ENCODE measurements at places on chromosomes 12 and 14.

- no peak for DNase-seq
Measured at GRCh38 chr14:64778104-64778754, 74.0 kb downstream of the PLEKHG3 start.

DNA sequence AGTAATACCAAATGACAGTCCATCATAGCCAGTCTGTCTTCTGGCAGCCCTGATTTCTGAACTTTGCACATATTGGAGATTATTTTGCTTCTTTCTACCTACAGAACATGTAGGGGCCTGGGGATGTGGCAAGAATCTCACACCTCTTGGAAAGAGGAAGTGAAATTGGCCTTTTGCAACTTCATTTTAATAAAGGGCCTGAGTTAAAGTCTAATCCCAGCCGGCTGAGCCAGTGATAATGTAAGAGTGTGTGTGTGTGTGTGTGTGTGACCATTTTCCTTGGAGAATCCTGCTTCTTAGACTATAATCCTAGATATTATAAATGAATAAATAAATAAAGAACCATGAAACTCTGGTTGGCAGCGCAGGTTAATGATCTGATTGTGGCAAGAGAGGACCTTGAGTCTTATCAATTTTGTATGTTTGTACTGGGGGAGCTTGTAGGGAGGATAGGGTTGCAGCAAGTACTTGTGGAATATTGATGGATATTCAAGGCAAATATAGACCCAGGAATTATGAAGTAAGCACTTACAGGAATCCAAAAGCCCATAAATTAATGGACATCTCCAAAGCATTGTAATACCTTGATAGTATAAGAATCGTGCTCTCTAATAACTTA lies 233.2 kb upstream of the AMIGO2 start:
- DNase-seq: no peak

GRCh38 chr12:32502693-32503502 lies 103.5 kb downstream of the FGD4 start:
- no peak for DNase-seq

DNA sequence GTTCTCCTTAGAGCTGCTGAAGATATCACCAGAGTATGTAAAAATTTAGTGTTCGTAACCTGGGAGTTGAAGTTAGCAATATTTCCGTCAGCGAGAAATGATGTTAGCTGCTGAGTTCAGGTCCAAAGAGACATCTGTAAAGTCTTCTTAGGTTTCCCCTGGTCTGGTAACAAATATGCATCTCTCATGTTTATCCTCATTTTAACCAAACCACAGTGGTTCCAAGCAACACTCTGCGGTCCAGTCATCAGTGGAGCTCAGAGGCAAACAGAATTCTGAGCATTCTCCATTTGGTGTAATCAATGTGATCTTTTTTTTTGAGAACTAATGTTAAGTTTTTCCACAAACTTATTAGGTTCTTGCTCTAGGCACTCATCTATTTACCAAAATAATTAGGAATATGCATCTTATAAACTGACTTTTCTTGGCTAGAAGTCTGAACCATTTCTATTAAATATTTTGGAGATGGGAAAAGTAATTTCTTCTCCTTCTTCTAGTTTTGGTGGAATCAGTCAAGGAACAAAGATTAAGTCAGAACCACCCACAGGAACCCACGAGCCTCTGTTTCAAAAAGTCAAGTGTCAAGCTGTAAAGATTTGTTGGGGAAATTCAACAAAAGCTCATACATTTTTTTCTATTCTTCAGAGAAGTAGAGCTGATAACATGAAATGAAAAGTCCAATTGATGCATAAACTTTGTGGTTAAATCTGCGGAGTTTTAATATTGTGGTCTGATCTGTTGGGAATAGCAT lies 64.7 kb downstream of the IFNG start:
- DNase-seq: no peak

DNA sequence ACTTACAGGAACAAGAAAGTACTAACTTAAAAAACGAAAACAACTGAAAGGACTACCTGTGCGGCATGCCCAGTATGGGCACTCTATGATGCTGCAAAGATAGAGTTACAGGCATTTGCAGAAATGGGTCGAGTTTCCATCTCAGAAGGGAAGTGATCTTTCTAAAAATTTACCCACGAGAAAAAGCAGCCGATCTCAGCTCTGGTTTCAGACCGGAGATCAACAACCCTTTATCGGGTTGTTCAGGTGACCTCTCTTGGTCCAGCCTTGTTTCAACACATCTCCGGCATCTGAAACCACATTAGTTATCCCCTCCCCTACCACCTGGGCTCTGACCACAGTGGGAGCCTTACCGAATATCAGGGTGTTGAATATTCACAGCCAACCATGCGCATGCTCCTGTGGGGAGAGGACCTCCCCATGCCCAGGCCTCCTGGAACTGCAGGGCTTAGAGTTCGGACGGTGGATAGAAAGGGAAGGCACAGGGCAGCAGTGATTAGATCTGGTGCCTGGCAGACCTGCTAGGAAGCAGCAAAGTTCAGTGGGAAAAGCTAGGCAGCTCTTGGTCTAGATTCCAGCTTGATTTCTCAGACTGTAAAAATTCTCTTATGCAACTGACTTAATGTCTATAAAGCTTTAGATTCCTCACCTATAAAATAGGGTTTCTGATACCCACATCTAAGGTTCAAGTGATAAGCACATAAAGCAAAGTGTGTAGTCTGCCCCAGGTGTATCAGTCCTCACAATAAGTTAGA lies 906.0 kb downstream of the VRK1 start:
- no peak for DNase-seq

DNA sequence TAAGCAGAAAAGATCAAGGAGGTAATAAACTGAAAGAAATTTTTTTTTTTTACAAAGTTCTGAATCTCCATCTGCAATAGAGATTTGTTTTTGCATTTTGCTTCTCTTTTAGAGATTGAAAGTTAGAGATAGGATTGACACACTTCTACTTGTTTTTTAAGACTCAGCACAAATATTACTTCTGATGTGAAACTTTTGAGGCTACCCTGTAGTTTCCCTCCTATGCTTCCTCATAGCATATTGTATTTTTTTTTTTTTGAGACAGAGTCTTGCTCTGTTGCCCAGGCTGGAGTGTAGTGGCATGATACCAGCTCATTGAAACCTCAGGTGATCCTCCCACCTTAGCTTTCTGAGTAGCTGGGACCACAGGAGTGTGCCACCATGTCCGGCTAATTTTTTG lies 32.1 kb upstream of the SGPP1 start:
- DNase-seq: no peak

GRCh38 chr14:74500417-74501134 lies 7.0 kb downstream of the ISCA2 start:
- no peak for DNase-seq

DNA sequence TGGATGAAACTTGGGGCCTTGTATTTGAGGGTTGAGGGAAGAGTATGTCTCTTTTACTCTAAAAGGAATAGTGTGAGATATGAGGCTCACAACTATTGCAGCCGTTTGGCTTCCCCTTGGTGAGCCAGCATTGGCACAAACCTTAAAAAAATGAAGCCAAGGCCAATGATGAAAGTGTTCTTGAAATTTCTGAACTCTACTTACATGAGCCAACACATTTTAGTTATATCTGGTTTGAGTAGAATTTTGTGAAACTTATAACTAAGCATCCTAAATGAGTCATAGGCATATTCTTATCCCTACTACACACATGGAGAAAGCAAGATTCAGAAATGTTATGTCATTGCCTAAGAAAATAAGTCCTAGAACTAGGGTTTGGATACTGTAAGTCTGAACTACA lies 55.3 kb upstream of the ACSS3 start:
- no peak for DNase-seq

GRCh38 chr12:127411166-127411915 lies 855.6 kb upstream of the TMEM132C start:
- DNase-seq: no peak

- DNase-seq: no peak
Measured at GRCh38 chr12:96347130-96347699, 53.0 kb downstream of the CDK17 start.

DNA sequence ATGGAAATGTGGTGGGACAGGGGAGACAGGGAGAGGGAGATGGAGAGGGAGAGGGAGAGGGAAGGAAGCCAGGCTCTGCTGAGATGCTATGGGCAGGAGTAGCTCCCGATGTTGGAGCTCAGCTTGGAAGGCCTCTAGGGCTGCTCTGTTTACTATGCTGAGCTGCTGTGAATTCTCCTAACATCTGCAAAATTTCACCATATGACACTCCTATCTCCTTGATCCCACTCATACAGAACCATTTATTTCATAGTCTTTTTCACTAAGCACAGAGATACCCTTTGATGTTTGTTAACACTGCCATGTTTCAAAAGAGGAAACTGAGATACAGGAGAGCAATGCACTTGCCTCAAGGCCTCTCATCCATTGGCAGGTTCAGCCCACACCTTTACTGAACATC lies 60.7 kb downstream of the C12orf75 start:
- DNase-seq: no peak

GRCh38 chr14:97319691-97320090 lies 522.5 kb downstream of the VRK1 start:
- no peak for DNase-seq

- DNase-seq: no peak
Measured at GRCh38 chr12:90246688-90247087, 538.0 kb upstream of the ATP2B1 start.

Data from stimulated activated CD8-positive, alpha-beta memory T cell treated with anti-CD3 and anti-CD28 coated beads, Interleukin-7, amount 100 ng/mL, for 24 hours (primary cell).